Amniotic stem cell (primary cell): ENCODE measurements at places on chromosomes 3 and 15.
A peak's percentile ranks its signal among the peaks of the same experiment; 100 is the strongest.

DNA sequence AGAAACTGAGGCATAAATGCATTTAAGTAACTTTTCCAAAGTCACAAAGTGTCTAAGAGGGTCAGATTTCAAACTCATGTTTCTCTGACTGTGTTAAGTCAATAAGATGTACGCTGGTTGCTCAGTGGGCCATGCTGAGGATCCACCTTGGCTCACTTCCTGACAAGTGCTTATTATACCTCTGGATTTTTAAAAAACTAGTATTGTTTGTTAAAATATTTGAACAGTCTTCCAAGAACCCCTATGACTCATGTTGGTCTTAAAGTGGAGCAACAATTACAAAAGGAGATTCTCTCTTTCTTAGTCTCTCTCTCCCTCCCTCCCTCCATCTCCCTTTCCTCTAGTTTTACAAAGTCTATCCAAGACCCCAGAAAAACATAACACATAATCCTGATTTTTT lies 1050.2 kb downstream of the AGBL1 start:
- DNase-seq: no peak

DNA sequence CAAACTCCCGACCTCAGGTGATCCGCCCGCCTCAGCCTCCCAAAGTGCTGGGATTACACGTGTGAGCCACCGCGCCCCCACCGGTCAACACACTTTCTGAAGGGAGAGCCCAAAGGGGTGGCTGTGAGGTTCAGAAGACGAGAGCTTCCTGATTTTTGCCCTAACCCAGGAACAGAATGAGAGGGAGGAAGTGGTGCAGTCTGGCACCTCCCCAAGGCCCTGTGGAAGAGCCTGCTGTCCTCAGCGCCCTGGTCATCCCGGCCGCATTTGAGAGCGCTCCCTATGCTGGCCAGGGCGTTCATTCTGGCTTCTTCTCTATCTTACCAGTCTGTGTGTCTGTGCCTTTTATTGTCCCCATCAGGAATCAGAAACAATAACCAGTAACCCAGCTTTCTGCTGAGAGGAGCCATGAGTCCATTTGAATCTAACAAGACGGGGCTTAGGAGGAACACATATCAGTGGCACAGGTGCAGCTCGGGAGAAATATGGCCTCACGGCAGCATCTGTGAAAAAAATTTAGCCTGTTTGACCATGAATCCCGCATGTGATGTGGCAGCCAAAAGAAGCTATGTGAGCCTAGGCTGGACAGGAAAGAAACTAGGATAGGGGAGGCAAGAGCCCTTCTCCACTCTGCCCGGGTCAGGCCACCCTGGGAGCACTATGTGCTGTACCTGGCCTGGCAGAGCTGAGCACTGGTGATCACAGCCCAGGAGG lies 12.9 kb downstream of the BDH1 start:
- DNase-seq: no peak

GRCh38 chr15:78149805-78150751 lies 916 bp downstream of the IDH3A start:
- no peak for DNase-seq

DNA sequence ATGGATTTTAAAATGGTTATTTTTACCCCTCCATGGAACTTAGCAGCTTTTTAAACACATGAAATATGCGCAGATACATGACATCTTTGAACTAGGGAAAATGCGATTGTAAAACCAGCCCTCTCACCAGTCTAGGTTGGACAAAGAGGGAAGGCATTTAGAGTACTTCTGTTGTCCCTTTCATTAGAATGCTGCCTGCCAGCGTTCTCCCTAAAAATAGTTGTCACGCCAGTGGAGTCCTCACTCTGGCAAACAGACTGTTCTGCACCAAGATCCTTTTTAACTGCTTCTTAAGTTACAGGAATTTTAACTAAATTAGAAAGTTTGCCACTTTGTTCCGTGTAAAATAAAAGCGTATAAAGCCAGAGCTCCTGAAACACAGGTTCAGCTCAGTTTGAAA lies 295.3 kb downstream of the VPS13C start:
- no peak for DNase-seq

GRCh38 chr3:185335799-185336198 lies 27.1 kb upstream of the MAP3K13 start:
- DNase-seq: no peak

- no peak for DNase-seq
These were observed 76.5 kb downstream of the KLF13 start for GRCh38 chr15:31403096-31403495.

DNA sequence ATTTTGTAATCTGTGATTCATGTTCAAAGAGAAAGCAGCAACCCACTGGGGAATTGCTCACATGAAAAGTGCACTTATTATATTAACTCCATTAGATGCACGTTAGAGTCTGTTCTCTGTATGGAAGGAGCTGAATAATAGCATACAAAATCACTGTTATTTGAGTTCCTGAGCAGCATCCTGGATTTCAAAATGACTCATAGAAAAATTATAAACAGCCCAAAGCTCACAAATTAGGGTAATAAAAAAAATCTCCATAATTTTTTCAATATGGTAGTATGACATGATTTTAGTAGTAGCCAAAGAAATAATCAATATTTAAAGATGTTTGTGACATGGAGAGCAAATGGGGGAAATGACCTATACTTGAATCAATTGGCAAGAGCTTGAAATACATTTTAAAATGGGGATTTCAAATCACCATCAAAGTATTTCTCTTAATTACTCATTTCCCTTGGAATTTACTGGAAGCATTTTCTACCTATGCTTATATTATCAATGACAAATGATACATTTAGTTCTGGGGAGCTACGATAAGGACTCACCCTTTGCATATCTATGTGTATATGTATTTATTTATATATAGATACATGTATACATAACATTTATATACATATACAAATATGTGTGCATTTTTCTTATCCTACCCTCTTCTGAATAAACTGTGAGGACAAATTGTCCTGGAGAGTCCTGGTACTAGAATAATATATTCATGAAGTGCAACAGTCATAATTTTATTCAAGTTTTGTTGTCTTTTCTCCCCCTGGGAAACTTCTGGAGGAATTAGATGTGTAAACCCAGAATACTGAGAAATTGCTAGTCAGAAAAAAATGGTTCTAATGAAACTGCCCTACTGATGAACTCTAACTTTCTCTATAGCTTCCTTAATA lies 116.3 kb downstream of the RPL22L1 start:
- no peak for DNase-seq

GRCh38 chr3:14844386-14845170 lies 25.8 kb downstream of the FGD5 start:
- no peak for DNase-seq

- no peak for DNase-seq
These were observed 54.8 kb upstream of the CHRM5 start for GRCh38 chr15:33913459-33913858.

- DNase-seq: no peak
These were observed 28.5 kb downstream of the BTLA start for GRCh38 chr3:112470788-112471187.

GRCh38 chr3:185711255-185711870 lies 113.5 kb downstream of the IGF2BP2 start:
- DNase-seq: no peak

- DNase-seq: no peak
These were observed 8.6 kb upstream of the PPM1L start for GRCh38 chr3:160747422-160747821.

- no peak for DNase-seq
These were observed 208.4 kb downstream of the TP63 start for GRCh38 chr3:189839576-189839975.

- no peak for DNase-seq
These were observed 85.7 kb downstream of the TBL1XR1 start for GRCh38 chr3:177111541-177111949.

DNA sequence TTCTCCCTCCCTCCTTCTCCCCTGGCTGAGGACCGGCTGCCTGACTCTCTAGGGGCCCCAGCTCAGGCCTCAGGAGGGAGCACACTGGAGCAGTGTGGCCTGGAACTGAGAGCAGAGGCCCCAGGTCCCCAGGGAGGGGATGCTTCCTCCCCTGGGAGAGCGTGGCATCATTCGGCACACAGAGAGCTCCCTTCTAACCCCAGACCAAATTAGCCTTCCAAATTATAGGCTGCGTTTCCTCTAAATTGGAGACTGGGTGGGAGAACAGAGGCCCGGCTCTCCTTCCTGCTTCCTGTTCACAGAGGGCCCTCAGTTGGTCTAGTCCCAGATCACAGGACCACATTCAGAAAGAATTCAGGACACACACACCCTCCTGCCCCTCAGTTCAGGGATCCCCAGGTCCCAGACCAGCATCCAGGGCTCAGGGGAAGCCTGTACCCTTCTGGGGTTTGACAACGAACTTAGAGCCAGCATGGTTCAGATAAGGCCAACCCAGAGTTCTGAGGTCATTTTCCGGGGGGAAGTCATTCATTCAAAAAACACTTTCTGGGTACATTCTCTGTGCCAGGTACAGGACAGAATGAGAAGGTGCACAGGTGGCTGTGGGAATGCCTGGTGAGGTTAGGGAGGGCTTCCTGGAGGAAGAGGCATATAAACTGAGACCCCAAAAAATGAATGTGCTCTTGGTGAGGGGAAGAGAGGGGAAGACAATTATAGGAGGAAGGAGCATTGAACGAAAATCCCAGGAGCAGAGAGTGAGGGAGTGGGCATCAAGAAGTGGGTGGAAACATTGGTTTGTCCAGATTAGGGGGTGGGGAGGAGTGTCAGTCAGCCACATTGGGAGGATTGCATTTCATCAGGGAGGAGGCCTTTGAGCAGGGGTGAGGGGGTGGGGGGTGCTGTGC lies 28.4 kb upstream of the RPL29 start:
- DNase-seq: no peak

DNA sequence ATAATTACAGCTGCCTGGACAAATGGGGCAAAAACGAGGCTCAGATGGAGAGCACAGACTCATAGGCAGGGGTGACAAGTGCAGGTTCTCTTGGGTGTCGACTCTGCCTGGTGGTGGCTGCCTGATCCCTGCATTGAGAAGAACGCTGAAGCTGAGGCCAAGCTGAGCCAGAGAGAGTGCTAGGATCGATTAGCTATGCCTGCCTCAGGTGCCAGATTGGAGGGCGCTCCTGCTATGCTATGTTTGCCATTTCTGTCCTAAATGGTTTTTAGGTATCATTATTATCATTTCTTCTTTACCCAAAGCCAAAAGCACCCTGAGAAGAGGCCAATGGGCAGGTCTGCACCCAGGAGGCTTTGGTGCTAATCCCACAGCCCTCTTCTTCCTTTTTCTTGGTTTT lies 53.9 kb upstream of the SLC6A11 start:
- no peak for DNase-seq

GRCh38 chr15:42059661-42060476 lies 34.5 kb downstream of the PLA2G4D start:
- no peak for DNase-seq

DNA sequence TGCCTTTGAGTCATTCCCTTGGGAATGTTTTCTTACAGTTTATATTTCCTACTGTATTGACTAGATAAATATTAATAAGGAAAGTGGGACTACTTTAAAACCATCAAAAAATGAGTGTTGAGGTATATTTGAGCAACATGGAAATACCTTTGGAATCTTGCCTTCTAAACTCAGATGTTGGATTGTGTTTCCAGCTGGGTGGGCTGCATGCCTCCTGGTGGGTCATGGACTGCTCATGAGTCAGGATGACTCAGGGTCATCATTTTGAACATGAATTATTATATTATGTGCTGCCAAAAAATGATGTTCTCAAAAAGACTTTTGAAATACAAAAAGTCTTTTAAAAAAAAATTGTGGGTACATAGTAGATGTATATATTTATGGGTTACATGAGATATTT lies 41.1 kb upstream of the APH1B start:
- no peak for DNase-seq

DNA sequence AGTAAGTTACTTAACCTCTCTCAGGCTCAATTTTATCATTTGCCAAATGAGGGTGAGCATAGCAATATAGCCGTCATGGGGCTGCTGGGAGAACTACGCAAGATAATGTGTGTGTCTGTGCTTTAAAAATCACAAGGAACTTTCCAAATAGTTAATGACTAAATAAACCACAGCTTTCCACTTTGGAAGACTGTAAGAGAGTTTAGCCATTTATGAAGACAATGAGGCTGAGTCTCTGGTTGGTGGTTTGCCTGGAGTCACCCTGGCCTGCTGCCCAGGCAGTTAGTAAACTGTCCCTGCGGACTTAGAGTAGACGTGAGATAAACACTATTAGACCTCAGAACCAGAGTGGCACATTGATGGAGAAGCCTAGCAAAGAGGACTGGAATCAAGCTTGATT lies 357.7 kb downstream of the CLSTN2 start:
- DNase-seq: peak; percentile 15

DNA sequence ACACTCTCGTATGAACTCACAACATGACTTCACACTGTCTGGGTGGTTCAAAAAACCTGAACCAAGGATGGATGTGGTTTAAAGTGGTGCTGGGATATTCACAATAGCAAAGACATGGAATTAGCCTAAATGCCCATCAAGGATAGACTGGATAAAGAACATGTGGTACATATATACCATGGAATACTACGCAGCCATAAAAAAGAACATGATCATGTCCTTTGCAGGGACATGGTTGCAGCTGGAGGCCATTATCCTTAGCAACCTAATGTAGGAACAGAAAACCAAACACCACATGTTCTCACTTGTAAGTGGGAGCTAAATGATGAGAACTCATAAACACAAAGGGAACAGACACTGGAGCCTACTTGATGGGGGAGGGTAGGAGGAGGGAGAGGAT lies 3.3 kb upstream of the PRSS50 start:
- no peak for DNase-seq

GRCh38 chr3:70501561-70501960 lies 189.1 kb upstream of the MDFIC2 start:
- no peak for DNase-seq

DNA sequence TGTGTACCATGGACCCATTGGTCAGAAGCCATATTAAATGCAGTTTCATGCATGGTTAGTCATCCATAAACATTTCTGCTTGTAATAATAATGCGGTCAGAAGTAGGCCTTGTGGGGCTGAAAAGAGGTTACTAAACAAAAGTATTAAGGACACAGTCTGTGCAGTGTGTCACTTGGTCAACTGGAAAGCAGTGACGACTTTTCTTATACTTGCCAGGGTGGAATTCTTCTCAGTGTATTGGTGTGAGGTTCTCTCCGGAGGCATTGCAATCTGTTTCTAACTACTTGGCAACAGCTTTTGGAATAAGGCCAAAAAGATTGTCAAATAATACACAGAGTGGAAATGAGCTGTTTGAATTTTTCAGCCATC lies 46.8 kb downstream of the CHL1 start:
- no peak for DNase-seq

- peak; percentile 67 for DNase-seq
These were observed 9.5 kb upstream of the TRIM69 start for GRCh38 chr15:44726568-44727484.

GRCh38 chr15:41583795-41584194 lies 24.8 kb downstream of the TYRO3 start:
- DNase-seq: no peak

DNA sequence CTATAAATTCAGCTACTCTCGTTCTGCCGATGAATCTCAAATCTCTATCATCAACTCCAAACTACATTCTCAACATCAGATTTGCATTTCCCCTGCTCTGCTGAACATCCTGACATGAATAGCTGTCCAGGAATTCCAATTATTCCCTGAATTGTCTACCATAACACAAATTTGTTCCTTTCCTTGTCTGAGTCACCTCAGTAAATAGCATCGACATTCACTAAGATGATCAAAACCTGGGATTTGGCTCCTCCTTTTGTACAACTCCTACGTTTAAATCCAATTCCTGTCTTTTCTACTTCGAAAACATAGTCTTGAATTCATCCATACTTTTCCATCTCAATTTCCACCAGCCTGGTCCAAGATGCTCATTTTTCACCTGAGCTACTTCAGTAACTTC lies 107.0 kb downstream of the GREM1 start:
- DNase-seq: peak; percentile 35
